Fibroblast of skin of scalp (primary cell): ENCODE measurements at places on chromosomes 4 and X.

DNA sequence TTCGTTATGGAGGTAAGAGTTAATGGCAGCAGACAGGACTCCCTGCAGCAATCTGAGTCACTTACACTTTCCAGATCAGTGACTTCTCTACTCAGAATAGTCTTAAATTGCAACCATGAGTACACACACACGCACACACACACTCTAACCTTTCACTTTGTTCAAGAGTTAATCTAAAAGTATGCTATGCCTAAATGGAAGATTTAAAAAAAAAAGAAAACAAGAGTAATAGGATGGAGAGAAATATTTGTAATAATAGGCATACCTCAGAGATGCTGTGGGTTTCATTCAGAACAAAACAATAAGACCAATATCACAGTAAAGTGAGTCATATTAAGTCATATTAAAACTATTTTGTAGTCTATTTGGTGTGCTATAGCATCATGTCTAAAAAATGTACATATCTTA lies 969.1 kb upstream of the PCDH10 start:
- peak; percentile 82 for DNase-seq

- peak; percentile 14 for DNase-seq
Measured at GRCh38 chr4:60134099-60134498, 1066.0 kb upstream of the ADGRL3 start.

DNA sequence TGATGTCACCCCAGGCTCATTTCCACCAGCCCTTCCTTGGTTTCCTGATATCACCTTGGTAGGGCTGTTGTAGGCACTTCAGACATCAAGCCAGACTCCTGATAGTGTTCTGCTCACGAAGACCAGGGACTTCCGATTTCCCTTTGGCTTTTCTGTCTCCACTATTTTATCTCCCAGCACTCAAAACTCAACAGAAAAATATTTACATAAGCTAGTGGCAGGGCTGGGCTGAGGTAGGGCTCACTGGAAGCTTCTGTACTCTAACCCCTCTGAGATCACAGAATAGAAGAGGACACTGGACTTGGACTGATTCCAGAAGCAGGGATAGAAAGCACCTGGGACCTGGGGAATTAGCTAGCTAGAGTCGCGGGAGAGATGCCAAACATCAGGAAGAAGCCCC lies 34.4 kb upstream of the EFNB1 start:
- DNase-seq = no peak

- DNase-seq = no peak
Measured at GRCh38 chr4:165784672-165785071, 88.4 kb upstream of the TLL1 start.

DNA sequence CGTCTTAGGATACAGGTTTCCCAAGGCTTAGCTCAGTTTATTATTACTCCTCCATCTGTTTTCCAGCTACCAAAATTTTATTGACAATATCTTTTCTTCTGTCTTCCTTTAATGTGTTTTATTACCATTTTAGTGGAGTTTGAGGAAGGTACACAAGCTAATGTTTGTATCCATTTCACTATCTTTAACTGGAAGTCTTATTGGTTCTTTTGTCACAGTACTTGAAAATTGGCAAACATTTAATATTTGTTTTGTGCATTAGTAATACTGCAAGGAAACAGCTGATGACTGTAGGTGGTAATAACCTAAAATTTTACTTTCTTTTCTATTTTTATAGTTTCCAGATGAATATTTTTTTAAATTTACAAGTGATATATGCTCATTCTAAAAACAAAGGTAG lies 9.3 kb upstream of the ARL9 start:
- no peak for DNase-seq

- no peak for DNase-seq
Measured at GRCh38 chr4:27308379-27308778, 447.7 kb downstream of the STIM2 start.

- no peak for DNase-seq
Measured at GRCh38 chr4:185997296-185997695, 71.7 kb upstream of the TLR3 start.

GRCh38 chrX:130516123-130516522 lies 114.3 kb downstream of the RBMX2 start:
- no peak for DNase-seq
